ENCODE measurements at places on chromosomes 13 and 19. TPM values are rescaled to one million over a fixed set of nuclear protein-coding genes. Genes with fewer than 3 reads are reported as not detected.

DNA sequence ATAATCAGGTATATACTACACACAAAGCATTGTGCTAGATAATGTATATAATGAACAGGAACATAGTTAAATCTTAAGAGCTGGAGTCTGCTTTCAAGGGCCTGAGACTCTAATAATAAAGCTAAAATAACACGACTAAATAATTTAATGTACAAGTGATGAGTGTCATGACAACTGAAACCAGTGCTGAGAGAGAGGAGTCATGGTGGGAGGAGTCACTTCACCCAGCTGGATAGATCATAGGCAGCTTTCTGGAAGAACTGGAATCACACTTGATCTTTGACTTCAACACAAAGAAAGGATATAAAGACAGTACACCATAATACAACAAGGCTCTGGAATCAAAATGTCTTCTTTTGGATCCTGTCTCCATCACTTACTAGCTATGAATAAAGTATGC lies 7.1 kb downstream of the RBM26 start:
- DNase-seq, result no peak

GRCh38 chr19:12603714-12604113 lies 6.9 kb downstream of the ZNF490 start:
- no peak for DNase-seq

- no peak for DNase-seq
Measured at GRCh38 chr19:58476498-58477015, 405 bp downstream of the ZNF446 start.

- DNase-seq, result no peak
Measured at GRCh38 chr19:38676023-38676877, 28.8 kb downstream of the ACTN4 start.

GRCh38 chr13:27797228-27797624 lies 4.9 kb downstream of the GSX1 start:
- no peak for DNase-seq

GRCh38 chr13:47726394-47726793 lies 274.7 kb downstream of the SUCLA2 start:
- no peak for DNase-seq

- no peak for DNase-seq
Measured at GRCh38 chr13:74715718-74716117, 581.5 kb upstream of the KLF12 start.

TLE6 gene
- 0.29 TPM for total RNA-seq

Data from T-helper 17 cell (primary cell).